Naive B cell (primary cell): ENCODE measurements at places on chromosomes 2 and 18. TPM values are rescaled to one million over a fixed set of nuclear protein-coding genes. Genes with fewer than 3 reads are reported as not detected.

The HOXD10 gene
- polyA plus RNA-seq, result not detected

The CD8B2 gene
- not detected for polyA plus RNA-seq

The GPC1 gene
- polyA plus RNA-seq, result 0.36 TPM

The TNS1 gene
- polyA plus RNA-seq, result 0.17 TPM

The CIB4 gene
- not detected for polyA plus RNA-seq

The SLC11A1 gene
- polyA plus RNA-seq, result 0.88 TPM

The SPIRE1 gene
- polyA plus RNA-seq, result not detected

The GPR45 gene
- not detected for polyA plus RNA-seq

The SPHKAP gene
- not detected for polyA plus RNA-seq

The SCG2 gene
- polyA plus RNA-seq, result 0.89 TPM

The ALPP gene
- not detected for polyA plus RNA-seq

The GAD1 gene
- polyA plus RNA-seq, result not detected
